ENCODE measurements at places on chromosomes 7 and 10.

- DNase-seq = no peak
Observed at GRCh38 chr7:157009778-157010587, 480 bp downstream of the MNX1 start.

GRCh38 chr10:51699145-51699474 is 285 bp downstream of the CSTF2T start:
- no peak for DNase-seq

DNA sequence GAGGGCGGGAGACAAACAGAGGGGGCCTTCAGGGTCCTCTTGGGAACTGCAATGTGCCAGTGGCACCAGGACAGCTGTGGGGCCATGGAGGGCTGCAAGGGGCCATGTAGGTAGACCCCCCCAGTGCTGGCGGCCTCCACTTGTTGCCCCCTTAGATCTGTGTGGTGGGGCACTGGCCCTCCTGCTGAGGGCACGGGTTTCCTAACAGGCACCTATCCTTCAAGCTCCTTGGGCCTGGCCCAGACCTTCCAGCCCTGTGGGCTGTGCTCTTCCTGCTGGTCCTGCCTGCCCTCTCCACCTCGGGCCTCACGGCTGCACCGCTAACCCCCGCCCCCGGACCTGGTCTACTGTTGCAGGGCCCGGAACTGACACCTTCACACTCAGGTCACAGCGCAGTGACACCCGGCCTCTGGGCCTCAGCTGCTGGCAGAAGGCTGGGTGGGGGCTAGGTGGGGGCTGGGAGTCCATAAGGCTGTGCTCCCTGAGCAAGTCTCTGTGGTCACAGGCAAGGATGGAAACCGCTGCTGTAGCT is 12.6 kb downstream of the RASGEF1A start:
- no peak for DNase-seq

GRCh38 chr7:79862447-79863210 is 272.0 kb upstream of the GNAI1 start:
- DNase-seq = no peak

- no peak for DNase-seq
Observed at GRCh38 chr7:151071032-151071866, 9.4 kb downstream of the FASTK start.
